ENCODE measurements at places on chromosomes 12 and 14. TPM values are rescaled to one million over a fixed set of nuclear protein-coding genes. Genes with fewer than 3 reads are reported as not detected.

DNA sequence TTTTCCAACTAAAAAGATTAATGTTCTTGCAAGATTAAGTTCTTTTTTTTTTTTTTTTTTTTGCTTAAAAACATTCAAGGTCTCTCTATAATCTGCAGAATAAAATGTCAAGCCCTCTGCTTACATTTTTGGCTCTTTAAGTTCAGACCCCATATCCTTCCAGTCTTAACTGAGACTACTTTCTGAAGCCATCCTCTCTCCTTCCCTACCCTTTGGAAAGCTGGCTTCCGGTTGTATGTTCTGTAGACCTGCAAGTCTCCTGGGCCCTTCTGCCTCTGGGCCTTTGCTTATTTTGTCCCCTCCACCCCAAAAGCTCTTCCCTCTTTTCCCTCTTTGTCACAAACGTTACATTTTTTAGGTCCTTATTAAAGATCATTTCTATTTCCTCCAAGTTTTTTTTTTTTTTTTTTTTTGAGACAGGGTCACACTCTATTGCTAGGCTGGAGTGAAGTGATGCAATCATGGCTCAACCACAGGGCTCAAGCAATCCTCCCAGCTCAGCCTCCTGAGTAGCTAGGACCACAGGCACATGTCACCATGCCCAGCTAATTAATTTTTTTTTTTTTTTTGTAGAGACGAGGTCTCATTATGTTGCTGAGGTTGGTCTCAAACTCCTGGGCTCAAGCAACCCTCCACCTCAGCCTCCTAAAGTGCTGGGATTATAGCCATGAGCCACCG, 46.5 kb downstream of the PTPRB start:
- no peak for DNase-seq

DNA sequence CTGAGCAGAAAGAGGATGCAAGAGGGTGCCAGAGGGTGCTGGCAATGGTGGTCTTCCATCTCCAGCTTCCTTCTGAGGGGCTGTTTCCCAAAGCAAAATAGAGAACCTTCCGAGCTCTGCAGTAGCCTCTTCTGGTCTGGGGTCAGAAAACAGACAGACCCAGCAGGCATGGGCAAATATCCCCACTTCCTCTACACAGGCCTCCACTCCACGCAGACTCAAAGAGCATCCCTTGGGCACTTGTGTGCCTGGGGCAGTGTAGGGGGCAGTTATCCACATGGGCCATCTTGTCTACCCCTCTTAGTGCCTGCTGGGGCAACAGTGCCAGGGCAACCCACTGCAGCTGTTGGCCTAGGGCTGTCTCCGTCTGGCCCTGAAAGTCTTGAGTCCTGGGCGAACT, 231.9 kb downstream of the TTC8 start:
- DNase-seq, result no peak

DNA sequence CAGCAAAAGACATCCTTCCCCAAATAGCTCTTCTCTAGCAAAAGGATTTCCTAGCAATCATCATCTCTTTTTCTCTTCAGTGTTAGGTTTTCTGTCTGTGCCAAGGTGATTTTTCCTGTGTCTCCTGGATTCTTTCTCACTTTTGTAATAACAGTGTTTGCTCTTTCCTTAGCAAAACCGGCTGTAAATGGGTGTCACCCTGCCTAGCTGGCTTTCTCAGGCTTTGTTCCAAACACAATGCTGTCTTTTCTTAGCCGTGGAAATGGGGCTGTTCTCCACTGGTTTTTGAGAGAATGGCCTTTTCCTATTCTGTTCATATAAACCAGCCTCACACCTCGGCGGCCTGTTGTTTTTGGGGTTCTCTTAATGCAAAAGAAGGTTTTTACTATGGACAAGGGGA, 21.9 kb downstream of the JDP2 start:
- DNase-seq, result no peak

DNA sequence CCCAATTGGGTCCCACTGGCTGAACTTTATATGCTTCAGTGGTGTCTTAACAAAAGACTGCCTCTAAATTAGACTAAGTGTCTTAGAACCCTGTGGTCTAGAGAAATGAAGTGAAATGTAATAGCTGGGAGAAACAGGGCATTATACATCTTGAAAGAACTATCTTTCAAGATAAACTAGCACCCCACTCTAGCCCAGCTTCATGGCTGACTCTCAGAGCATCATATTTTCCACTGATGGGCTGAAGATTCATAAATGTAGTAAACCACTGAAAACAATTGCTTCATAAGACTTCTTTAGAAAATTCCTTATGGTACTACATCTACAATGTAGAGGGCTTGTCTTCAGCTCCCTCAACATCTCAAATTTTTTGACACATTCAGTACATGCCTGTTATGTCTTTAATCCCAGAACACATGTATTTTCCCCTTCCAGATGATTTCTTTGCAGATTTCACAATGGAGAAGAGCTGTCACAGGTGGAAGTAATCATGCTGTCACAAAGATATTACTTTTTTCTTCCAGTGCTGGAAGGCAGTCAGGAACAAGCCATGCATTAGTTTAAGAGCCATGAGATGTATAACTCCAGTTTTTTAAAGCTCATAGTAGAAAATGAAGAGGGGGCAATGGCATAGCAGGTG, 48.5 kb downstream of the IFNG-AS1 start:
- no peak for DNase-seq

- no peak for DNase-seq
Measured at GRCh38 chr12:124301084-124301654, 6.3 kb downstream of the RFLNA start.

- DNase-seq, result no peak
Measured at GRCh38 chr14:95993768-95994592, 45.2 kb upstream of the C14orf132 start.

GRCh38 chr12:26867080-26867479, 34.1 kb upstream of the ITPR2 start:
- peak; percentile 8 for DNase-seq

- DNase-seq, result peak; percentile 79
Measured at GRCh38 chr12:106031761-106032622, 106.8 kb downstream of the NUAK1 start.

DNA sequence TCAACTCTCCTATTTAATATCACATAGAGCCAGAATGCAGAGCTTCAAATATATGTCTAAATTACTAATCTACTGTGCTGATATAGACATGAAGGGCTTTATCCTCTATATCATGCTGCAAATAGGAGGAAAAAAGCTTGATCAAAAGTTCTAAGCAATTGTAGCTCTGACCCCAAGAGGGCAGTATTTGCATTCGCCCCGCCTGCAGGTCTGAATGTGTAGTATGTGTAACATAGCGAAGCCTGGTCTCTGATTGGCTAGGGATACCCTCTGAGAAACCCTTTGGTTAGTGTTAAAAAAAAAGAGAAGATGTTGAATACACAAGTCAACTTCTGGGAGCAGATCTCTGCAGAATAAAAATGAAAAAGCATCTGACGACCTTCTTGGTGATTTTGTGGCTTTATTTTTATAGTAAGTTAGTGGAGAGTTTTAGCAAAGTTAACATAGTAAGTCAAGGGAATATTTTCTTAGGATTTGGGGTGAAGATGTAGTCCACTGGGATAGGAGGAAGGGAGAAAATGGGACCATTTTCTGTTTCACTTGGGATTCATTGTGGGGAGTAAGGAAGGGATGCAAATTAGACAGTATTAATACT, 151.6 kb upstream of the OR4E1 start:
- no peak for DNase-seq

- DNase-seq, result no peak
Measured at GRCh38 chr12:32809196-32809595, 53.5 kb upstream of the YARS2 start.

GRCh38 chr12:79063258-79063657, 198.7 kb downstream of the SYT1 start:
- DNase-seq, result no peak

- DNase-seq, result no peak
Measured at GRCh38 chr12:58489394-58489793, 430.9 kb downstream of the LRIG3 start.

DNA sequence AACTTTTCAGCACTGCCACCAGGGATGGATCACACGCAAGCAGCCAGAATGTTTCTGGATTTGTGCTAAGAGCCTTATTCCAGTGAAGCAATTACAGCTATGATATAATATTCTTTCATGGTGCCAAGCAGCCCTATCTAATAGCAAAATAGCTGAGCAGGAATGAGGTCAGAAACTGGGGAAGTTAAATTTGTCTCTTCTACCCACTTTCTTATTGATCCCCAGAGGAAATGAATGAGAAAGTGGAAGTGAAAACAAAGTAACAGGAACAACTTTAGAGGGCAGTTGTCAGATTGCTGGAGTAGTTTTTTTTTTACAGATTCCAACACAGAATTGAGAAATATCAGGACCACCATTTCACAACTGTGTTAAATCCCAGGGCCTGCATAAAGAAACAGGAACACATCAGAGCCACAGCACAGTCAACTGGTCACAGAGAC, 44.8 kb downstream of the GCH1 start:
- DNase-seq, result no peak

DNA sequence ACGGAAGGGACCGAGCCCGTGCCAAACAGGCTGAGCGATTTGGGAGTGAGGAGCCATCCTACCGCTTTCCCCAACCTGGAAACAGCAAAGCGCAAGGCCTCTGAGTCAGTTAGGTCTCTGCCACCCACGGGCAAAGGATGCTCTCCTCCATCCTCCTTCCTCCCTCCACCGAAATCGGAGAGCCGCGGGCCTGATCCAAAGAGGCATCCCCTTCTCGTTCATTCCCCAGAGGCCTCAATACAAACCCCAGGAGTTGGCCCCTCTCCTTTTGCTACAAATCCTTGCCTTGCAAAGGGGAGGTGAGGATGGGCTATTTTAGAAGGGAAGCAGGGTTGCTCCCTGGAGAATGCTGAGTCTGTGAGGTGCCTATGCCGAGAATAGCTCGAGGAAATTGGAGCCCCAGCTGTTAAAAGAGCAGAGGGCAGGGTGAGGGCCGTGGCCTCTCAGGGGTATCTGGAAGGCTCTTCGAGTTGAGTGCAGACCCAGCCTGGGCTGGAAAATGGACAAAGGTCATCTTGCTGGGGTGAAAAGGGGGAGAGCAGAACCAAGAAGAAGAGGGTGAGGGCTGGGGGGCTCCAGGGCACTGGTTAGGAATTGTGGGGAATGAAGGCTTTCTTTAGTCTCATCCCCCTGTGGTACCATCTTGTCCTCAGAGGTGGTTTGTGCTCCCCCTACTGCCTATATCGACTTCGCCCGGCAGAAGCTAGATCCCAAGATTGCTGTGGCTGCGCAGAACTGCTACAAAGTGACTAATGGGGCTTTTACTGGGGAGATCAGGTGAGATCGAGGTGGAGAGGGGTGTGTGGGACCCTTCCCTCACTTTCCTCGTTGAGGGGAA, 1.1 kb downstream of the TPI1 start:
- no peak for DNase-seq

- DNase-seq, result no peak
Measured at GRCh38 chr12:103841690-103842584, 903 bp upstream of the NT5DC3 start.

DNA sequence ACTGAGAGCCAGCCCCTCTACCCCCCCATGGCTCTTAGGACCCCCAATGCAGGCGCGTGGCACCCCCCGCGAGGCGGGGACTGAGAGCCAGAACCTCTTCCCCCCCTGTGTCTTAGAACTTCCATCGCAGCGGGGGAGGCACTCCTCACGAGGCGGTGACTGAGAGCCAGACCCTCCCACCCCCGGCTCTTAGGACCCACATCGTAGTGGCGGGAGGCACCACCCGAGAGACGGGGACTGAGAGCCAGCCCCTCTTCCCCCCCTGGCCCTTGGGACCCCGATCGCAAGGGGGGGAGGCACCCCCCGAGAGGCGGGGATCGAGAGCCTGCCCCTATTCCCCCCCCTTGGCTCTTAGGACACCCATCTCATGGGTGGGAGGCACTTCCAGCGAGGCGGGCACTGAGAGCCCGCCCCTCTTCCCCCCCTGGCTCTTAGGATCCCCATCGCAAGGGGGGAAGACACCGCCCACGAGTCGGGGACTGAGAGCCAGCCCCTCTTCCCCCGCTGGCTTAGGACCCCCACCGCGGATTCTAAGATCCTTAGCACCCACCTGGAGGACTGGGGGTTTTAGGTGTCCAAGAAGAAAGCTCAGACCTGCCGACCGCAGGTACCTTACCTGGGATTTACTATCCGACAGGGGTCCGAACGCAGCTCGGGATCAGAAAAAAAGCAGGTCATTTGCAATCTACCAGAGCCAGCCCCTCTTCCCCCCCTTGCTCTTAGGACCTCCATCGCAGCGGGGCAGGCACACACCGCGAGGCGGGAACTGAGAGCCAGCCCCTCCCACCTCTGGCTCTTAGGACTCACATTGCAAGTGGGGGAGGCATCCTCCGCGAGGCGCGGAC, 44.9 kb downstream of the DDX11 start:
- DNase-seq, result no peak

DNA sequence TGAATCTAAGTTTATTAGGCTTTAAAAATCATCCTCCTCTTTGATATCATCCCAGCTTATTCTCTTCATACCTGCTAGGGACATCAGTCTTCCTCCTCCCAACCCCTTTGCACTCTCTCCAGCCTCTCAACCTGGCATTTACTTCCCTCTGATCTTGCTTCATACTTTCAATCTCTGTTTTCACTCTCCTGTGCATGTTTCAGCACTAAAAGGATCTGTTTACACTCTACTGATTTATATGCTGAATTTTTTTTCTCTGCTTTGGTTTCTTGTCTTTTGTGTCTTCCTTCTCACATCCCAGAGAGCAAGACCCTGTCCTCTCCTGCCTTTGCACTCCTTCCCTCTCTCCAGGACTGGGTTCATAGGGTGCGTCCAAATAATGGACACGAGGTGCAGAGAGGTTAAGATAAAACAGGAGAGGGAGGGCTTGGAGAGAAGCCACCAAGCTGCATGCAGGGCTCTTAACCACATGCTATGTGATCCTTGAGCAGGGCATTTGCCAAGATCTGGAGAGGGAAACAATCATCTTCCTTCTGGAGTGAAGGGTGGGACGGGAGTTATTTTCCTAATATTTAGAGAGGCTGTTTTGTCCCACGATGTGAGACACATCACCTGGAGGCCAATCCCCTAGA, 3.0 kb upstream of the CISTR start:
- DNase-seq, result no peak

- no peak for DNase-seq
Measured at GRCh38 chr12:3832738-3833137, 40.5 kb downstream of the PARP11 start.

ZC2HC1C gene
- 5.0 TPM for total RNA-seq

CLMN gene
- 10.0 TPM for total RNA-seq

WNT1 gene
- not detected for total RNA-seq

GEMIN2 gene
- total RNA-seq, result 13.7 TPM

ZNF385A gene
- 22.8 TPM for total RNA-seq

IL31 gene
- not detected for total RNA-seq

CMKLR1 gene
- total RNA-seq, result 12.8 TPM

CCDC60 gene
- not detected for total RNA-seq

PLEKHD1 gene
- not detected for total RNA-seq

PRR13 gene
- total RNA-seq, result 65.9 TPM

GLIPR1L1 gene
- not detected for total RNA-seq

SELPLG gene
- total RNA-seq, result 9.6 TPM
